ENCODE measurements at places on chromosomes 5 and 9.

DNA sequence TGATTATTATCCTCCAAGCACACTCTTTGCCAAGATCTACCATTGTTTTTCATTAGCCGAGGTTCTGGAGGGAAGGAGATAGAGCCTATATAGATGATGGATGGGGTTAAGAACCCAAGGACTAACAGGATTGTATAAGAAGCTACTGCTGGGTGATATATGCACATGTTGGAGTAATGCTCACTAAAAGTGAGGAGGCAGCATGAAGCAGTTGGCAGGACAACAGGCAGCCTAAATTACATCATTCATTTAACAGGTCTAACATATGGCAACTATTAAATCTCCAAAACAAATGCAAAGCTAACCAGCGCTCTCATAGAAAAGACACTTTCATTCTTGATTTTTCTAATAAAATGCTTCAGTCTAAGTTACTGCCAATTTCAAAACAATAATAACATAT lies 293.2 kb downstream of the EPB41L4A start:
- no peak for DNase-seq

DNA sequence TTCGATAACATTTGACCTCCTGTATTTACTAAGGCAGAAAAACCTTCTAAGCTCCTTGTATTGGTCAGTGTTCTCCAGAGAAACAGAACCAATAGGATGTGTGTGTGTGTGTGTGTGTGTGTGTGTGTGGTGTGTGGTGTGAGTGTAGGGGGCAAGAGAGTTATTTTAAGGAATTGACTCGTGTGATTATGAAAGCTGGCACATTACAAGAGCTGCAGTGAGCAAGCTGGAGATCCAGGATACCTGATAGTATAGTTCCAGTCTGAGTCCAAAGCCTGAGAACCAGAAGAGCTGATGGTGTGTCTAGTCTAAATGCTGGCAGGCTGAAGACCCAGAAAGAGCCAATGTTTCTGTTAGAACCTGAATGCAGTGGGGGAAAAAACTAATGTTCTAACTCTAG lies 21.2 kb upstream of the PIK3R1 start:
- no peak for DNase-seq

- DNase-seq = no peak
Measured at GRCh38 chr9:116267021-116267420, 113.4 kb downstream of the PAPPA start.

DNA sequence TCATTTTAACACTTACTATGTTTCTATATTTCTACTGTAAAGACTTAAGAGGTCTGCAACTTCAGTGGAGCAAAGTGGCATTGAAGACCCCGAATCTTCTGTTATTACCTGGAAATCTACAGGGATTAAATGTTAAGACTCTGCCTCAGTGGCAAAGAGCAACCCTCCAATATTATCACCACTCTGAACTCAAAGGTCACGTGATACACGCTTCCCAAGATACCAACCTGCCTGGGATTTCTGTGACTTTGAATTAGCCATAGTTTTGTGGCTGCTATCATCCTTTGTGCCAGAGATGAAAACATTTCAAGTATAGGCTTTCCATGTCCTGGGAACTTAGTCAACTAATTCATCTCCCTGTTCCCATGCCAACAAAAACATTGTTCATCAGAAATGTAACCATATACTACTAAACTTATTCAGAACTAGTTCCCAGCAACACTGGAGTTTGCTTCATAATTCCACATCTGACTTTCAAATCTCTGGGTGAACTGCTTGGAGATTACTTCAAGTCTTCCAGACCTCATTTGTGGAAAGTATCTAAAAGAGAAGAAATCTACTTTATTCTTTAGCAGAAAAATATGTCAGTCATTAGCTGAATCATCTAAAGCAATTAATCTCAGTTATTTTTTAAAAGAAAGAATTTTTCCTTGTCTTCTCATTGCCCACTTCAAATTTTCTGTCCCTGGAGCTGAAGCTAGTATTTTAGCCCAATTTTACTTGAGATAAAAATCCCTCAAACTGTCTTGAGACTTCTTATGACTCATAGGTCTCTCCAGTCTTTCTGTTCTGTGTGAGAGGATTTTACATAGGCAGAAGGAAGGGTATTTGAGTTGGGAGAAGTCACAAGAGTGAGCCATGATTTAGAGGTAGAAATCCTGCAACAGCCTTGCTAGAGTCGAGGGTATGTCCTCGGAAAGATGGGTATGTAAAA lies 83.0 kb downstream of the ZNF462 start:
- no peak for DNase-seq

GRCh38 chr9:96241391-96241809 lies 60.6 kb downstream of the HSD17B3 start:
- DNase-seq = no peak

DNA sequence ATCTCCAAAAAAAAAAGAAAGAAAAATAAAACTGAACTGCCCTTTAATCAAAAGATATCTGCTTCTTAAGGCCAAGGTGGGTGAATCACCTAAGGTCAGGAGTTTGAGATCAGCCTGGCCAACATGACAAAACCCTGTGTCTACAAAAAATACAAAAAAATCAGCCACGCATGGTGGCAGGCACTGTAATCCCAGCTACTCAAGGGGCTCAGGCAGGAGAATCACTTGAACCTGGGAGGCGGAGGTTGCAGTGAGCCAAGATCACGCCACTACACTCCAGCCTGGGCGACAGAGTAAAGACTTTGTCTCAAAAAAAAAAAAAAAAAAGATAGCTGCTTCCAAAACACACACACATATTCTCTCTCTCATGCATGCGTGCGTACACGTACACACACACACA lies 17.8 kb downstream of the SCAI start:
- DNase-seq = no peak

GRCh38 chr5:177372034-177372896 lies 12.0 kb upstream of the SLC34A1 start:
- no peak for DNase-seq

DNA sequence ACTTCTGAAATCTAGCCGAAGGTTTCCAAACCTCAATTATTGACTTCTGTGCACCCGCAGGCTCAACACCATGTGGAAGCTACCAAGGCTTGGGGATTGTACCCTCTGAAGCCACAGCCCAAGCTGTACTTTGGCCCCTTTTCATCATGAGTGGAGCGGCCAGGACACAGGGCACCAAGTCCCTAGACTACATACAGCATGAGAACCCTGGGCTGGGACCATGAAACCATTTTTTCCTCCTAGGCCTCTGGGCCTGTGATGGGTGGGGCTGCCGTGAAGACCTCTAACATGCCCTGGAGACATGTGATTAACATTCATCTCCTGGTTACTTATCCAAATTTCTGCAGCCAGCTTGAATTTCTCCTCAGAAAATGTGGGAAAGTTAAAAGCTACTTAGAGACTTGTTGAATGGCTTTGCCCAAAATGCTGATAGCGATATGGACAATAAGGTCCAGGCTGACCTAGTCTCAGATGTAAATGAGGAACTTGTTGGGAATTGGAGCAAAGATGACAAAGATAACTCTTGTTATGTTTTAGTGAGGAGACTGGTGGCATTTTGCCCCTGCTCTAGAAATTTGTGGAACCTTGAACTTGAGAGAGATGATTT lies 34.1 kb upstream of the CPLANE1 start:
- DNase-seq = no peak

- no peak for DNase-seq
Measured at GRCh38 chr9:133234577-133235322, 25.7 kb upstream of the OBP2B start.

DNA sequence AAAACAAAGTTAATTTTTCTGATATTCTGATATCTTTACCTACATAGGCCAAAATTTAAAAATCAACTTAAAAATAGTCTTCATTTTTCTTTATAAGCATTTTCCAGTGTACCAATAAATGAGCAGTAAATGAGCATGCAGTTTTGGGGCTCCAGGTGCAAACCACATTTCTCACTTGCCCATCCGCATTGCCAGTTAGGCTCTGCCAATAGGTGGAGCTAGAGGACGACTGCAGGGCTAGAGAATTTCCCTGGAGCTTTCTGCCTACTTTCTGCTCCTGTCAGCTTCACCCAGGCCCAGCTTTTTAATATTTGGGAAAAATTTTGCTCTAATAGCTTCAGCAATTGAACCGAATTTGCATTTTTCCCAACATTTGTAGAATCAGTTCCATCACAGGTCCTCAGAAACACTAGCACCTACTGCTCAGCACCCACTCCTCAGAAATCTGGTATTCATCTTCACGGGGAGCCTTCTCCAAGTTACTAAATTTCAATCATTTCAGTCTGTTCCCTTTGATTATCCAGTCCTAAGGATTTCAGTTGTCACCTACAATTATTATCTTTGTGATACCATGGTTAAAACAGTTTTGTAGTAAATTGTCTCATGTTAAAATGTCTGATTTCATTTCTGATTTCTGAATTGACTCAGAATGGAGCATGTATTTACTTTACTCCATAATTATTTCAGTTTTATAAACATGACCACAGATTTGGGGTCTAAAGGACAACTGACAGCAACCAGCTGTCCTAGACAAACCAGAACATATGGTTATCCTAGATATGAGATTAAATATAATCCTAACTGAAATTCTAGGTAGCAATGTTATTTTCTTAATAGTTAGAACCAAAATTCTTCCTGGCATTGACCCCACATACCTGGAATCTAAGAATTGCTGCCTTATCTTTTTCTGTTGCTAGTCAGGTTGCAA lies 104.6 kb upstream of the FAM174A start:
- peak; percentile 16 for DNase-seq

GRCh38 chr5:5371957-5372356 lies 50.5 kb upstream of the ICE1 start:
- no peak for DNase-seq

DNA sequence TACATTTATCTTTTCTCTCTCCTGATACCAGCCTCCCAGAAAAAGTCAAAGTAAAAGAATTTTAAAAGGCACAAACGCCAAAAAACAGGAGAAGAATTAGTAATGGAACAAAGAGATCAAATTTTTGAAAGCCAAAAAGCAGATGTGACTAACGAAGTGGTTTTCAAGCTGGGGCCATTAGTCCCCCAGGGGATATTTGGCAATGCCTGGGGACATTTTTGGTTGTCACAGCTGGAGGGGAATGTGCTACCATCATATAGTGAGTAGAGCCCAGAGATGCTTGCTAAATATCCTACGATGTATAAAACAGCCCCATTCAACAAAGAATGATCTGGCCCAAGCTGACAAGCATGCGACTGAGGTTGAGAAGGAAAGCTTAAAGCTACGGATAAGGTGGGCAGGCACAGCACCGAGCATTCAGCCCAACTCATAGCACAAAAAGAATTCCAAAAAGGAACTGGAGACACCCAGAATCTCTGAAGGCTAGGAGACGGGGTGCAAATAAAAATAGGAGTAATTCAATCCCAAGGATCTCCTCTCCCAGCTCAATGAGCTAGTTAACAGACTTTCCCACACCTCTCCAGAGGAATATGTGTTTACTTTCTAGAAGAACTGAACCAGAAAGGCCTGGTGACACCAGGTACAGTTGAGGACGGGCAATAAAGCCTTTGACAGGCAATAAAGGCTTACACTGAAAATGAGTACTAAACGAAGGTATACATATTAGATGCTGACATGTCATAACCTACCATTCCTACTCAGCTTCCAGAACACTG lies 269.0 kb downstream of the DENND1A start:
- DNase-seq = no peak

DNA sequence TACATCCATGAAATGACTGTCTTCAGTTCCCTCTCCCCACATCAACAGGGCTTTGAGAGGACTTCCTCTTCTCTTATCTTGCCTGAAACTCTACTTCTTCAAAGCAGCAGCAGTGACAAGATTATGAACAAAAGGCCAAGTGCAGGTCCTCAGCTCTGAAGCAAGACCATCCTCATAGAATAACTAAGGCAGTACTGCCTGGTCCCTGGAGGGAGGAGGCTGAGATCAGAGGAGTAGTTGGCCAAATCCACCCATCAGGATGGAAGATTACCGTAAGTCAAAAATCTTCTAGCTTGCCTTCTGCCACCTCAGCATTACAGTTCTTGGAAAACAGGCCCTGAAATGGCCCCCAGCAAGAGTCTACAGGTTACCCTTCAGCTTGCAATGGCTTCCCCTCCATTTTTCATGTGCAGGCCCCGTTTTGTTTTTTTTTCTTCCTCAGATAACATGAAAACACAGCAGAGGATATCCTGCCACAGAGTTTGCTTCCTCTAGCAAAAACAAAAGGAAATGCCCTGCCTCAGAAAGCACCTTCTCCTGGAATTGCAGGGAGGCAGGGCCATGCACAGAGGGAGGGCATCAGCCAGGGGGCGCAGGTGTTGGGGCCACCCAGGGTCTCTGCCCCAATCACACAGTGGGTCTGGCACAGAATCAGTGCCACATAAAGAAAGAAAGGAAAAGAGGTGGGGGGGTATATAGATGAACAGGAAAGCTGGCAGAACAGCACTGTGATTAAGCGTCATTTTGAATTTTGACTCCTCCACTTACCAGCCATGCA lies 40.0 kb downstream of the KLHL3 start:
- no peak for DNase-seq

DNA sequence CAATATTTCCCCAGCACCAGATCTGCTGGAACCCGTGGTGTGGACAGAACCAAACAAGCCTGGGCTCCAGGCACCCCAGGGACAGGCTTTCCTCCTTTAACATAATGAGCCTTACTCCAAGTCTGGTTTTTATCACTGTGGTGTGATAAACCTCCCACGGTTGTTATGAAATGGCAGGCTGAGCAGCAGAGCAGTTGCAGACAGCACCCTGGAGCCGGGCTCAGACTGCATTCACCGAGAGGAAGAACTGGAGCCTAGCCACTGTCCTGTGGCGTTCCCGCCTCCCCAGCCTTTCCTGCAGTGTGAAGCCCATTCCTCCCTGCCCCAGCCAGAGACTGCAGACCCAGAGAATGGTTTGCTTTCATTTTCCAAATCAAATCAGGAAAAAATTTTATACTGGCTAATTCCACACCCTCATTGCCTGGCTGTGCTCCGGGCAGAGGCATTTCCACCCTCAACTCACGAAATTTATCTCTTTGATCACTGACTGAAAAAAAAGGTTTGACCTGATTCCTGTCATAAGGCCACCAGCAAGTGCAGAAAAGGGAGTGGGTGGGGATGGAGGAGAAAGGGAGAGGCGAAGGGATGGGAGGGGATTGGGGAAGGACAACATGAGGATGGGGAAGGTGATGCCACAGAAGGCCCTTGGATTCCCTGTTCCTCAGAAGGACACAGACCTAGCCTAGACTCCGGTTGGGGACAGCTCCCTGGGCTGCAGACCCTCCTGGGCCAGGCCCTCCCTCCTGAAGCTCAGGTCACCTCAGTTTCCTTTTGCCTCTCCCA lies 18.9 kb downstream of the IPPK start:
- DNase-seq = no peak
